Motor neuron (in vitro differentiated cells): ENCODE measurements at places on chromosomes 7 and 10.

GRCh38 chr7:56537952-56538351 lies 421.7 kb upstream of the NUPR2 start:
- ATAC-seq: no peak

- ATAC-seq: no peak
Observed at GRCh38 chr7:70040970-70041766, 442.9 kb downstream of the AUTS2 start.

DNA sequence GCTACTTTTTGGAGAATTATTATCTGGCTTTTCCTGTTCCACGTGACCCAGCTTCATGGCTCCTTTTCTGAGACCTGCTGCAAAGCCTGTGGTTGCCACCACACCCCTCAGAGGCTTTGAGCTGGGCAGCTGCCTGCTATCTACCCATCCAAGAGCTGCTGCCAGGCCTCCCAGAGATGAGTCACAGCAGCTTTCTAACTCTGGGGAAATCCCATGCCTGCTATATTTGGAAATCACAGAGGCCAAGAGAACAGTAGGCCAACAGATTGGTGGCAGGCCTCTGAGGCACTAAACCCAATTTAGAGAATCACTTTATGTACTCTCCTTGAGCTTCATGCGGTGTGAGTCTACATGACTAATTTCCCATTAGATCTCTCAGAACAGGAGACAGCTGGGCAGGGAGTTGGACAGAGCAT lies 35.2 kb downstream of the SGCE start:
- peak; percentile 100 for ATAC-seq

DNA sequence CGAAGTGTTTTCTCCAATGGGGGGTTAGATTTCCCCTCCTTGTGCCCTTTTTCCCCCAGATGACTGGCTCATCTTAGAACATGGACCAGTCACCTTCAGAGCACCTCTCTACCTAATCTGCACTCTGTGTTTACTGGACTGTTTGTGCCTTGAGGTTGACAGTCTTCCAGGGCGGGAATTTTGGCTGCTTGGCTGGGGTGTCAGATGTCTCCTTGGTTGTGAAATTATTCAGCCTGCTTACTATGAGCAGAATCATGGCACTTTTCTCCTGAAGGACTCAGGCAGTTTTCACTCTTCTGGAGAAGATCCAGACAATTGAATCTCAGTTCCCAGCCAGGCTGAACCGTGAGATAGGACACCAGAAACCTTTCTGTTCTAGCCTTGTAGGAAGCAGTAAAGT lies 60.3 kb upstream of the NFKB2 start:
- no peak for ATAC-seq
